COR-L47 (cell line): ENCODE measurements at places on chromosomes 2 and 18.

GRCh38 chr2:82478641-82479040 lies 1980.4 kb downstream of the SUCLG1 start:
- no peak for DNase-seq

DNA sequence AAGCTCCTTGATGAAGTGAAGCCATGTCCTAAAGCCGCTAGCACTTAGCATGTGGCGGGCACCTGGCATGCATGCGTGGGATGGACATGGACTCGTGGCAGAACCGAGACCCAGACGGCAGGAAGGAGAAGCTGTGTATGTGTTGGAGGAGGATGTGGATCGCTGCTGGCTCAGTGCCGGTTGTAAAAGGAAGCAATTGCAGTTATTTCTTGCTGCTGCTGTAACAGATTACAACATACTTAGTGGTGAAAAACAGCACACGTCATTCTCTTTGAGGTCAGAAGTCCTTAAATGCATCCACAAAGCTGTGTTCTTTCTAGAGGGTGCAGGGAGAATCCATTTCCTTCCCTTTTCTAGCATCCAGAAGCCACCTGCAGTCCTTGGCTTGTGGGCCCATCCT lies 74.6 kb downstream of the AGAP1 start:
- no peak for DNase-seq

GRCh38 chr2:220417503-220417902 lies 790.1 kb downstream of the SLC4A3 start:
- no peak for DNase-seq

DNA sequence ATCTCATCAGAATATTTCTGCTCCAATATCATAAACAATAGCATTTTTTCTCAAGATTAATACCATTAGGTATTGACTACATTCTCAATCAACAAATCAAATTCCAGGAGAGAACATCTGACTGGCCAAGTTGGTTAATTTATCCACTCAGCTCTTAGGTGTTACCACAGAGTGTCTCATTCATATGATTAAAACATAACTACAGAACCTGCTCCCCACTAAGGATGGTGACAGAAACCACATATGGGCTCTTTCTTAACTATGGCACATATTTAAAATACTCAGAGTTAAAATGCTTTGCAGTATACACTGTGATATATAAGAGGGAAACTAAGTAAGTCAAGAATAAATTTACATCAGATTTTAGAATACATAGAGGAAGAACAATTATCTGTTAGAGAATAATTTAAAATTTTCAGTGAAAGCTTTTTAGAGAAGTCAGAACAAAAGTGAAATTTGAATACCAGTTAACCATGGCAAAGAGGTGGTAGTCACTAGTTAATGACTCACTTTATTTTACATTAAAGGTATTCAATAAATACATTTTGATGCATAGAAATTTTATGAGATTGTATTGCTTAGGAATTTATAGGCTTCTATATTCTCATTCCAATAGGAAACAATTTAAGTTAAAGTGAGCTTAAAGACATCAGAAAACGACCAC lies 1120.8 kb upstream of the TMEFF2 start:
- no peak for DNase-seq

DNA sequence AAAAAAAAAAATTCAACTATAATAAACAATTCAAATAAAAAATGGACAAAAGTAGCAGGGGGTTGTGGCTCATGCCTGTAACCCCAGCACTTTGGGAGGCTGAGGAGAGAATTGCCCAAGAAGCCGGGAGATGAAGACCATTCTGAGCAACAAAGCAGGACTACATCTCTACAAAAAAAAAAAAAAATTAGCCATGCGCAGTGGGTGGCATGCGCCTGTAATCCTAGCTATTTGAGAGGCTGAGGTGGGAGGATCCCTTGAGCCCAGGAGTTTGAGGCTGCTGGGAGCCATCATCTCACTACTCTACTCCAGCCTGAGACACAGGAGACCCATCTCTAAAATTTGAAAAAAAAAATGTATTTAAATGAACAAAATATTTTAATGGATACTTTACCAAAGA lies 4.4 kb upstream of the CACNB4 start:
- DNase-seq, result no peak

- DNase-seq, result no peak
These were observed 231.4 kb downstream of the SEPTIN10 start for GRCh38 chr2:109382226-109382895.

- no peak for DNase-seq
These were observed 145.9 kb downstream of the GREB1L start for GRCh38 chr18:21387886-21388285.

GRCh38 chr2:42086500-42086953 lies 38.7 kb downstream of the PKDCC start:
- DNase-seq, result peak; percentile 39

DNA sequence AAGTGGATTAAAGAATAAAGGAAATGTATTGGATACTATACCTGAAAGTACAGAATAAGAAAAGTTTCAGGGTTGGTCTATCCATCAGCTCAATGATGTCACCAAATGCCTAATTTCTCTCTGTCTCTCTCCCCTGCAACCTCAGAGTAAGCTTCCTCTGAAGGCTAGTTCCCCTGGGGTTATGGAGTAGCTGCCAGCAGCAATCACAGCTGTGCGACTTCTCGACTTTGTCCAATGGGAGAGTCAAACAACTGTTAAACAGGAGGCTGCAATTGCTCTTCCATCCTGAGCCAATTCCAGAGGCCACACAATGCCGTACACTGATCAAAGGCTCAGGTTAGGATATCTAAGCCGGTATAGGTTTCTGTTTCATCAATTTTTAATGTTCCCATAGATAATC lies 95.3 kb upstream of the FANCL start:
- no peak for DNase-seq

GRCh38 chr2:10137053-10137843 lies 14.7 kb downstream of the RRM2 start:
- DNase-seq, result no peak

DNA sequence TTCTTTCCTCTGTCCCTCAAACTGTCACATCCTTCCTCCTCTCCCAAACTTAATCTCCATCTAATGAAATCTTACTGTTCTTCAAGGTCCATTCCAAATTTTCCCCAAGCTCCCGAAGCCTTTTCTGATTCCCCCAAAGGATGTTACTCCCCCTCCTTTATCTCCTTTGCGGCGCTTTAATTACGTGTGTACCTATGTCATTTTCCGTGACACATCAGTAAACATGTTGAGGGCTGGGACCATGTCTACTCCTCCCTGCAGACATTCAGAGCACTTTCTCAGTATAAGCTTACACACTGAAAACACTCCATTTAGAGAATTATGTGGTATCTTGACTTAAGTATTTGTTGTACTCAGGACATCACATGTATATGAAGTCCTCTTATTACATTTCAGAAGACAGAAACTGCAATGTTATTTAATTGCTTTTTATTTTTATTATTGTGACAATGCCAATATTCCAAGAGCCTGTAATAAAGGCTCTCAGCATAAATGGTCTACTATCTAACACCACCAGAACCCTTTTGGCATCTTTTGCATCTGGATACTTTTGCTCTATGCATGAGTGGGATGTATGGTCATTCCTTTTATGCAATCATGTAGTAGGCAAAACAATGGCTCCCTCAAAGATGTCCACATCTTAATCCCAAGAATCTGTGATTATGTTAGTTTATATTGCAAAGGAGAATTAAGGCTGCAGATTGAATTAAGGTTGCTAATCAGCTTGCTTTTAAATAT lies 1.8 kb downstream of the NMI start:
- DNase-seq, result no peak

DNA sequence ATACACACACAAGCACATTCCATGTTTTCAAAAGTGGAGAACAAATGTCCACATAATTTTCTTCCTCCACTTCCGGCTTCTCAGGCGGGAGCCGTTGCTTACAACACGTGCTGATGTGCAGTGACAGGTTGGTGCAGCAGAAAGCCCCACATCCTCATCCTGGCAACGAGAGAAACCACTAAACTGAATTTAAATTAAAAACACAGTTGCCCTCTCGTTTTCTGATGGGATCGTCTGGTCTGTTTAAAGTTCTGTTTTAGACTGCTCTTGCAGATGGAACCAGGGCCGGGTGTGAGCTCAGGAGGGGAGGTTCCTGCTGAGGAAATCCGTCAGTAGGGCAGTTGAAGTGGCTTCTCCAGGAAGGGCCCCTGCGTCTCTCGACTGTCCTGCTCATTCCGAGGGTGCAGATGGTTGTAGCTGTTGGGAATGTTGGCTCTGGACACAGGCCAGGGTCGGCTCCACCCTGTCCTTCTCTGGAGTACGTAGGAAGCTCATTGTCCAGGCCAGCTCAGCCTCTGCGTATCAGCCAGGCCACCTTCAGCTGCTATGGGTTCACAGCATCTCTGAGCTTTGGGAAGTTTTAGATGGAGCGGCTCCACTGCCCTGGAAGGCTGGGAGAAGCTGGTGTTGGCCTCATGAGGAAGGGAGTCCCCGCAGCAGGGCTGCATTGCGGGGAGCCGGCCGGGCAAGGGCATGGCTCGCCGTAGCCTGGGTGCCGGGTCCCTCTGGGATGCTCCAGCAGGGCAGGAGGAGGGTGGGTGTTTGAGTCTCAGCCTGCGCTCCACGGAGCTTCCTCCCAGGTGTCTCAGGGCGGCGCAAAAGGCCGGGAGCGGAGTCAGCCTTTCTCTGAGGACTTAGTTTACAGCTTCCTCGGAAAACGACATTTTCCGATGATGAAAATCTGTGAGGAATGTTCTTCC lies 58.3 kb downstream of the NFATC1 start:
- no peak for DNase-seq

- DNase-seq, result no peak
These were observed 14.0 kb upstream of the ST6GAL2 start for GRCh38 chr2:106899786-106900530.

- DNase-seq, result no peak
These were observed 21.0 kb downstream of the TCF7L1 start for GRCh38 chr2:85154048-85154753.

DNA sequence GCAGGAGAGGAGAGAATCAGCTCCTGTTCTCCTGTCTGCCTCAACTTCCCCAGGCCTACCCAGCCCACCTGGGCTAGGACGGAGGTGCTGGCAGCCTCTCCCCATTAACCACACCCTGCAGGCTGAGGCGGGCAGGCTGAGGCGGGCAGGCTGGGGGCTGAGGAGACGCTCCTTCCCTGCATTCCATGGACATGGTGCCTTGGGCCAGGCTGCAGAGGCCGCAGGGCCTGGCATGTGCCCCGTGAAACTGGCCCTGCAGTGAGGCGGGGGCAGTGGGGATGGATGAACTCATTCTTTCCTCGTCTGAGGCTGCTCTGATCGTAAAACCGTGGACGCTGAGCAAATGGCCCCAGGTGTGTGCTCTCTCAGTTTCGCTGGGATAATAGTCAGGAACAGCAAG lies 84.7 kb upstream of the LAPTM4A start:
- no peak for DNase-seq

- DNase-seq, result no peak
These were observed 74.1 kb downstream of the ACTR3 start for GRCh38 chr2:113963965-113964364.

GRCh38 chr2:54476852-54477251 lies 20.7 kb downstream of the SPTBN1 start:
- no peak for DNase-seq

DNA sequence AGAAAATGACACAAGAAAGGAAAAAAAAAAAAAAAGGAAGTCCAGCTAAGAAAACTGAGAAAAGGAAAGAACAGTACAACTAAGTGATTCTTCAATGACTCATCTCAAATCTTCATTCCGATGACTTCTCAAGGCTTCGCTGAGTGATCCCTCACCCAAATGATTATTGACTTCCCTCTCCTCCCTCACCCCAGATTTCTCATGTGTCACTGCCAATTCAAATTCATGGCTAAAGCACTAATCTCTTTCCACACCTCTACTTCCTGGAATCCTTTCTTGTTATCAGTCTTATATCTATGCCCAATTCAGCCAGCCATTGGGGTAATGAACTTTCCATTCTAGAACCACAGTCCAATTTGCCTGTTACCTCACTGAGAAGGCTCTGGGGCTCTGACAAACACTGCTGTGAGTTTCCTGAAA lies 7.2 kb upstream of the ABCB11 start:
- DNase-seq, result no peak

DNA sequence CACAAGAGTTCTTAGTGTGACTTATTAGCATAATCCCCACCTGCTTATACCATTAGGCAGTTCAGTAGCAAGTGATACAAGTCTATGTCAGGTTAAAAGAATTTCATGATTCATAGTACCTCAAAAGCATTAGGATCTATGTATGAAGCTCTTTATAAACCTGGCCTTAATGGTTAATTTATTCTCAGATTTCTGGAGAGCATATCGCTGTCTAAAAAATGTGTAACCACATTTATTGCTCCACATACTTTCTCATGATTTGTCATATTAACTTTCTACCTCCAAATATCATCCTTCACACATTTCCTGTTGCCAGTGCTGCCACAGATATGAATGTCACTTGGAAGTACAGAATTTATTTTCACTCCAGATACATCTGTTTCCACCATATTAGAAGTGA lies 332.8 kb upstream of the MAP2 start:
- no peak for DNase-seq

DNA sequence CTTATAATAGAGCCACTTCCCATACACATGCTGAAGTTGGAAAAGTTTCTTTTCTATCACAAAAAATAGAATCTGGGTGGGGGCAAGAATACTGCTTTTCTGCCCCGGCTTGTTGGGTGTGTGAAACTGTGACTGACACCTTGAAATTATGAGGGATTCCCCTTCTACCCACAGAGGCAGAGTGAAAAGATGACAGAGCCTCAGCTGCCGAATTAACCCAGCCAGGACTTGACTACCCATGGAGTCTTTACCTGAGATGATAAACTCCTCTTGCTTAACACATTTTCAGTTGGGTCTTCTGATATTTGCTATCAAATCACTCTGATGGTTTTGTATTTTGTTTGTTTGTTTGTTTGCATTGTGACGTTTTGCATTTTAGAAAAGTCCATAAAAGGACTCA lies 66.0 kb upstream of the PMAIP1 start:
- DNase-seq, result no peak

- DNase-seq, result no peak
These were observed 46.1 kb upstream of the TMEM87B start for GRCh38 chr2:112008910-112009485.

DNA sequence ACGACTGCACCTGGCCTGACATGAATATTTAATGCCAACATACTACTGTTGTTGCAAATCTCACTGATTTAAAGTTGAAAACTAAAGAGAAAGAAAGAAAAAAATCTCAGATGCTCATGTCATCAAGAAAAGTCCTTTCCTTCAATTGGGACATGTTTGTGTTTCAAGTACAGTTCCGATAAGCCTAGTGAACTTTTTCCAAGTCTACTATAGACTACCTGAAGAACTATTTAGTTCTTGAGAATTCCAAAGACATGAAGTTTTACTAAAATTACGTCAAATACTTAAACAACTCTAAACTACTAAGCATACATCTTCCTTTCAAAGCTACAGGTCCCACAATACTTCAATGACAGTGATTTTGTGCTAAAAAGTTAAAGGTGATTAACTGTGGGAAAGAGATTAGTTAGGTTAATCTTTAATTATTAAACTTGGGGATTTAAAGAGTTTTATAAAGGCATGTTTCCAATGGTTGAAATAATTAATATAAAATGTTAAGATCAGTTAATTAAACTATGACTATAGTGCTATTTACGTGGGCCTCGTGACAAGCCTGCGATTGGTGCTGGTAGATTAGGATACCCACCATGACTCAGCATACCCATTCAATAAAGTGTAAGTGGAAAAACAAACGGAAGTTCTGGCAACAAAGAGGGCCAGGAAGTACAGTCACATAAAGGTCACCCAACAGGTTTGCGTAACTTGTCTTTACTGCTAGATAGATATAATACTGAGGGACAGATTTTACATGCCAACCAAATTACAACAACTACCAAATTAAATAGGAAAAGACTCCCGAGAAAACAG lies 55.5 kb downstream of the SEPTIN10 start:
- no peak for DNase-seq
